Lower lobe of right lung (tissue), 2 donors: ENCODE measurements at places on chromosomes 6 and 20.
A peak's percentile ranks its signal among the peaks of the same experiment; 100 is the strongest.

- no peak for DNase-seq
- no peak overlapping the region for H3K27ac ChIP-seq
- H3K4me3 ChIP-seq, result no peak overlapping the region
- H3K4me1 ChIP-seq, result no peaks in the 10 kb centered on the region
- no peaks in the 10 kb centered on the region for H3K27me3 ChIP-seq
- no peaks in the 10 kb centered on the region for H3K36me3 ChIP-seq
These were observed 117.0 kb downstream of the FARS2 start for GRCh38 chr6:5378331-5378730.

DNA sequence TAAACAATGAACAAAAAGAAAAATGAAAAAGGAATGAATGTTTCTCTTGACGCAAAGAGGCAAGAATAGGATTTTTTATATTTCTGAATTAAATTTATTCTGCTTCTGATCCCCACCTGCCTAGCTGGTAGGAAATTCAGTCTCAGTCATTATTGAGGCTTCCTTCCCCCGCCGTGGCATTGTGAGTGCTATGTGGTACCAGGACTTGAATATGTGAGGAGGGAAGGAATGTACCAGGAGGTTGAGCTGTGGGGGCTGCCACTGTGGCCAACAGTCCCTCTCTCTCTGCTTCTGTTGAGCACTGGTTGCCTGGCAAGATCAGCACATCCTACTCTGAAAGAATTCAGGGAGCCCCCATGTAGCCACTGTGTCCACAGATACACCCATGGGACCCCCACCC is 368.1 kb upstream of the JARID2 start:
- H3K36me3 ChIP-seq, result no peaks in the 10 kb centered on the region
- H3K27ac ChIP-seq, result peak overlapping the region; percentile 61
- no peaks in the 10 kb centered on the region for H3K27me3 ChIP-seq
- DNase-seq, result no peak

DNA sequence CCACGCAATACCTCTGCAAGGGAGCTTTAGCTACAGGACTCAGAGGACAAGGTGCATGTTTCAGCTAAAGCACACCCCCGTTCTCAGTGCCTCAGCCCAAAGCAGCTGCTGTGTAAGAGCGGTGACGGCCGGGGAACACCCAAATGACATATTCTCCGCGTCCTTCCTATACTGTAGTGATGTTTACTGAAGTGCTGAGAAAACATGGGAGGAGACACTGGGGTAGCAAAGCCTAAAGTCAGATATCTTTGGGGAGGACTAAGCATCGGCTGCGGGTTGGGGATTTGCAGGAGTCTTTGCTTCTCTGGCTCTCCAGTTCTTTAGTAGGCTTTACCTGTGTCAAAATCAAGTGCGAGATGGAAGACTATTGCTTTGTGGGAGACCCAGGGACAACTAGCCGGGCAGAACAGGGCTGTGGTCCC is 1.7 kb downstream of the SLC22A23 start:
- H3K27ac ChIP-seq, result peak overlapping the region; percentile 63
- peaks cover 39% of the 10 kb centered on the region for H3K4me1 ChIP-seq
- peak overlapping the region; percentile 70 for H3K4me3 ChIP-seq

DNA sequence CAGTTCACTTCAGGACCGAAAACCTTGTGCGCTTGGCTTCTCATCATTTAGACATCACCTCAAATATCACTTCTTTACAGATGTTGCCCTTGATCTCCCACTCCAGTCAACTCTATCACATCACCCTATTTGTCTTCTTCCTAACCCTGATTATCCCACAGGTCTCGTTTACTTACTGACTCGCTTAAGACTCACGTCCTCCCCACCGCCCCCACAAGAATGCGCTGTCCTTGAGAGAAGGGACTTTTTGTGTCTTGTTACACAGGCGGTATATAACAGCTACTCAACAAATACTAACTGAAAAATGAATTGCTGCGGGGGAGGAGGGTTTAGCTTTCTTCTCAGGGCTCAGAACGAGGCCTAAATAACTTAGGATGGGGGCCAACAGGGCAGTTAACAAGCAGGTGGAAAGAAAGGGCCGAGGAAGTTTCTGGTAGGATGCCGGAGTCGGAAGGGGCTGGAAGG is 527 bp downstream of the TOMM34 start:
- peaks cover 17% of the 10 kb centered on the region for H3K36me3 ChIP-seq
- peaks cover 14% of the 10 kb centered on the region for H3K4me1 ChIP-seq
- peak overlapping the region; percentile 75 for H3K27ac ChIP-seq
- no peaks in the 10 kb centered on the region for H3K27me3 ChIP-seq
- H3K4me3 ChIP-seq, result peak overlapping the region; percentile 91

- DNase-seq, result peak; percentile 34
- H3K27ac ChIP-seq, result no peak overlapping the region
- no peaks in the 10 kb centered on the region for H3K36me3 ChIP-seq
- no peak overlapping the region for H3K4me3 ChIP-seq
- H3K4me1 ChIP-seq, result no peaks in the 10 kb centered on the region
These were observed 96.6 kb downstream of the YTHDF1 start for GRCh38 chr20:63119121-63119962.

- no peak for DNase-seq
- peaks cover 7% of the 10 kb centered on the region for H3K27me3 ChIP-seq
- H3K36me3 ChIP-seq, result no peaks in the 10 kb centered on the region
These were observed 152.2 kb downstream of the SYCP2 start for GRCh38 chr20:59781226-59781625.

- H3K4me3 ChIP-seq, result no peak overlapping the region
- H3K4me1 ChIP-seq, result no peaks in the 10 kb centered on the region
These were observed 68.4 kb upstream of the PHIP start for GRCh38 chr6:79146421-79146820.
